ENCODE measurements at places on chromosomes 3 and 15. TPM values are rescaled to one million over a fixed set of nuclear protein-coding genes. Genes with fewer than 3 reads are reported as not detected.

Gene ANKUB1
- total RNA-seq = not detected

Gene PIGZ
- total RNA-seq = 2.2 TPM

Gene FMN1
- total RNA-seq = 2.9 TPM

Gene PLA2G4E
- not detected for total RNA-seq

Gene KCNAB1
- total RNA-seq = 3.0 TPM

Gene LRTM1
- not detected for total RNA-seq

Gene ELP6
- total RNA-seq = 20.1 TPM

Gene HYAL3
- 1.2 TPM for total RNA-seq

Gene SLC6A11
- not detected for total RNA-seq

Gene LTK
- total RNA-seq = 1.1 TPM

All from Right ventricle myocardium superior (tissue), 1 donor.